A549 (cell line): ENCODE measurements at places on chromosomes 3 and 15.
A peak's percentile ranks its signal among the peaks of the same experiment; 100 is the strongest.

GRCh38 chr3:123723522-123724168 is 138.8 kb upstream of the HACD2 start:
- DNase-seq: peak; percentile 78

DNA sequence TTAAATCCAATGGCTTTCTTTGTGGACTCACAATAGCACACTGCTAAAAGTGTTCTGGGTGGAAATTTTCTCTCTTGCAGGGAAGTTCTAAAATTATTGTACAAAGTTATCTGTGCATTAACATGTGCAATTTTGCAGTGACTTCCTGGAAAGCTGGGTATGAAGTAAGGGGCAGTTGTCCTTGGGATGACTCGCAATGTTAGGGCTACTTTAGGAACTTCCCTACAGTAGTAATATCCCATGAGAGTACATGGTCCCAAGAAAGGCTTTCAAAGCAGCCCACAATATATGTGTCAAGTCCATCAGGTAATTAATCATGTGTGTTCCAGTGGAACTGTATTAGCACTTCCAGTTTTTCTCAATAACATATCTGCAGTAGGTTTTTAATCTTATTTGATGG is 201.0 kb upstream of the UBE2E2 start:
- DNase-seq: no peak

DNA sequence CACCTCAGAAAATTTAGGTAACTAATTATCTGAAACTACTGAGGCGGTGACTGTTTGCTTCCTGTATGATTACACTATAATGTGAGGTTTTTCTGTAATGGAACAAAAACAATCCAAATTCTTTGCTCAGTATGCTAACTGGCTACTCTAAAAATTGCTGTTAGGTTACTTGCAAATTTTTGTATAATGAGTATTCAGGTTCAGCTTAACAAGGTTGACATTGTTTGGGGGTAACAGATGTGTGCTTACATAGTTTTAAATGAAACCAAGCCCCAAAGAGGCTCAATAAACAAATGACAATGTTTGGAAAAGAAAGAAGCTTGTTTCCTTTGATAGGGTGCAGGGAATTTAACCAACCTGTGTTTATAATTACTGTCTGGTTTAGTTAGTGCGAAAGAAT is 414.5 kb upstream of the MDFIC2 start:
- DNase-seq: no peak

GRCh38 chr3:78717041-78717440 is 1050.8 kb downstream of the ROBO1 start:
- no peak for DNase-seq

DNA sequence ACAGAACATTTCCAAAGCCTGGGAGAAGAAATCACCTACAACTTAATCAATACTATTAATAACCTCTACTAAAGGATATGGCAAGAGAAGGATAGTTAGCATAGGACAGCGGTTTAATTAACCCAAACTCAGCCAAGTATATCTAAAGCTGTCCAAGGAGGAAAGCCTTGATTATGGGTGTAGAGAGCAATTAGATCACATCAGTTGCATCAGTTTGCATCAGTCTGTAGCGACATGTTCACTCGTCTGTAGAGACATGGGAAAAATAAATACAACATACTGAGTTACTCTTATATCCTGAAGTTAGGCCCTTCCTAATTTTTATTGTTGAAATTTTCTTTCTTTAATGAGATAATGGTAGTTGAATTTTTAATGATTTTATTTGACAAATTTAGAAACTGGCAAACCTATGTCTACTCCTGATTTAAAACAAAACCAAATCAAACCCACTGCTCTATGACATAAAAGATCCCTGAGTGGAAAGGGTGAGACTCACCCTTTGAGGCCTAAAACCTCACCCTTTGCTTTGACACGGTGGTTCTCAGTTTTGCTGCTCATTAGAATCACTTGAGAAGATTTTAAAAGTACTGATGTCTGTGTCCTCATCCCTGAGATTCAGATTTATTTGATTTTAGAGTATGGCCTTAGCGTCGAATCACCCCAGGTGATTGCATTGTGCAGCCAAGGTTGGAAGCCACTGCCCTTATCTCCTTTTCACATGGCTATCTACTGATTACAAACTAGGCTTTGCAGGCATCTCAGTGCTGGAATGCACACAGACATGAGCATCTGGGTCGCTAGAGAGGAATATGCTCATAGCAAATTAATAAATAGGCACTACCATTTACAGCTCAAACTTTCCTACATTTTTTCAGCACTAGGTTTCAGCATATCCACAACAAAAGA is 2.8 kb upstream of the CLRN1 start:
- DNase-seq: no peak

GRCh38 chr15:28096411-28096669 is 2.8 kb downstream of the OCA2 start:
- no peak for DNase-seq

- DNase-seq: no peak
These were observed 35.6 kb upstream of the MKRN3 start for GRCh38 chr15:23529891-23530290.

DNA sequence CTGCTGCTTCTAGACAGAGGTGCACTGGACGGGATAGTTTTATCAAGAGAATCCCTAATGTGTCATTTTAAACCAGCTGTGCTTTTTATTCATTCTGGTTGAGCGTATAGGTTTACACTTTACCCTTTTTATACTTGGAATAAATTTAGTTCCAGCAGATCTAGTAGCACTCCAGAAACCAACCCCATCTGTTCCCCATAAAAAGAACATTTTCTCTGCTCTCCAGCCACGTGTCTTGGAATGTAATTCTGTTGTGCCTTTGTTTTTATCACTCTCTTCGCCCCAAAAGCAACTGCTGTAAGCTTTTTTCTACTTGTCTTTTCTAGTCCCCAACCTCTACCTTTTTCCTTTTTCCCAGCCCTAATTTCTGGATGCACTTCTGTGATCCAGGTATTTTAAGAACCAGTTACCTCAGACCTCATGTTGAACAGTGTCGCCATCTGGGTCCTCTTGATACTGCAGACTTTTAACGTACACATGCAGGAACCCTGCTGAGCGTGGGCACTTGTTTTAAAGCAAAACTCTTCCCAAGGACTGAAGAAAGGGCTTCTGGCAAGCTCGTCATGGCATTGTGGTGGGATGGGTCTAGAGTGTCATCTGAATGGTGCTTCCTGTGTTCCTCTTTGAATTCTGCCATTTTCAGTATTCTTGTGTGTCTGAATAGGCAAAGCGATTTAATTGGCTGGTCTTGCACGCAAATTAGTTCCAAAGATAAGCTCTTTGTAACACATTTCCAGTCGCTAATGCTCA is 5.7 kb upstream of the EXOG start:
- no peak for DNase-seq

GRCh38 chr3:125582707-125583106 is 12.6 kb downstream of the OSBPL11 start:
- DNase-seq: no peak
